ENCODE measurements at places on chromosomes 1 and 21. TPM values are rescaled to one million over a fixed set of nuclear protein-coding genes. Genes with fewer than 3 reads are reported as not detected.

DNA sequence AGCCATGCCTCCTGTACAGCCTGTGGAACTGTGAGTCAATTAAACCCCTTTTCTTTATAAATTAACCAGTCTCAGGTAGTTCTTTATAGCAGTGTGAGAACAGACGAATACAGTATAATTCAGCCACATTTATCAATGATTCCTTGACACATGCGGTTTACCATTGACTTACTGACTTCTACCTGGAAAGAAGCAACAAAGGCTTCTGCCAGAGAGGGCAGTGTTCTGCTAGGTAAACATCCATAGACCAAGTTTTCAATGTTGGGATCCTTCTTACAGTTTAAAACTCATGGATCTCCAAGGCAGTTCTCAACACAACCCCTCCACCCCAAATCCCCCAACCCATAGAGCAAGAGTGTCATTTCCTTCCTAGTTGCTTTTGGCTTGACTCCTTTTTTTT is 150.6 kb downstream of the ZNF648 start:
- DNase-seq = no peak

DNA sequence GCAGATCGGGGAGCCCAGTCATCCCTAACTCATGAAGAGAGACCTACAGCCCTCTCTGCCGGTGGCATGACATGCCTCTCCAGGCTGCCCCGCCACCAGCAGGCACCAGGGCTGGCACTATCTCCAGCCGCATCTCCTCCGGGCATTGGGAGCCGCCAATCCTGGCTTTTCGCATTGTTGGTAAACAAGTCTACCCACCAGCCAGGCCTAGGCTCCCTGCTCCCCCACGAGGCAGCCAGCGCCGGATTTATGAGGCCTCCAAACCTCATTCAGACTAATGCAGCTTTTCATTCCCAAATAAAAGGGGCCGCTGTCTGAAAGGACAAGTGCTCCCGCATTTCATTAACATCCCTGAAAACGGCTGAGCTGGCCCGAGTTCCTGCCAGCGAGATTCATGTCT is 3.4 kb upstream of the GRIK3 start:
- DNase-seq = no peak

GRCh38 chr21:25807191-25807590 is 72.4 kb downstream of the GABPA start:
- DNase-seq = no peak

- no peak for DNase-seq
Observed at GRCh38 chr1:20496241-20496661, 10.2 kb upstream of the CAMK2N1 start.

GRCh38 chr21:44874497-44875315 is 1.2 kb upstream of the PTTG1IP start:
- DNase-seq = peak; percentile 53

DNA sequence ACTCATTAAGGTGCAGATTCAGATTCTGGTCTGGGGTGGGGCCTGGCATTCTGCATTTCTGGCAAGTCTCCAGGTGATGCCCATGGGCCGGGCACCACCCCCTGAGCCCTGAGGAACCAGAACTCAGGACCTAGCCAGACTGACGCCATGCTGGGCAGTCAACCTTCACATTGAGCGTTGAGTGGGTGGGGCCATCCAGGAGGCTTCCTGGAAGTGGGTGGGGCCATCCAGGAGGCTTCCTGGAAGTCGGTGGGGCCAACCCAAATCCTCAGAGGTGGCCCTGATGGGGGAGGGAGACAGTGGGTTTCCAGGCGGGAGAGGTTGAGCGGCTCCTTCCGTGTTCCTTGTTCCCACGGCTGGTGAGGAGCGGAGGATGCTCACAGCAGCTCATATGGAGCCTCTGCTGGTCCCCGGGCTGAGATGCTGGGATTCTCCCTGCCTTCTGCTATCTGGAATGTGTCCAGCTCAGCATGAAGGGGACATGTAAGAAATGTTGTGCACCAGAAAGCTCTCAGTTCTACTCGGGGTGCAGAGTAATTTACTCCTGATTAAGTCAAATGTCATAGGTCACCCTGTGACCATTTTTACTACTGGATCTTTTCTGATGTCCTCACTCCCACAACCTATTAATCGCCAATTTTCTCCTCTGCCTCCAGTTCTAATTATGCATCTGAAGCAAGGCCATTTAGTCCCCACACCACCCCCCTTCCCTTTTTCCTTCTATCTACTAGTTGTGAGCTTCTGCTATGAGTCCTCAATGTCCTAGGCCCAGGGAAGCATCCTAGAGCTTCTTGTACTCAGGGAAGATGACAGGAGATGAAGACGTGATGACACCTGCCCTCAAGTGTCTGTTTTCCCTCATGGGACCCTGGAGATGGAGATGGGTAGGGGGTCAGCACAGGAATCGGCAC is 435.4 kb downstream of the PTPRU start:
- no peak for DNase-seq

GRIK3 gene
- 0.71 TPM for total RNA-seq

RIPPLY3 gene
- total RNA-seq = 0.09 TPM

TTC4 gene
- total RNA-seq = 26.4 TPM

PYHIN1 gene
- 0.22 TPM for total RNA-seq

BNIPL gene
- 0.53 TPM for total RNA-seq

IRF6 gene
- total RNA-seq = 0.49 TPM

Data from muscle of leg (tissue), 16 donors.